ENCODE measurements at places on chromosomes 5 and 9.

DNA sequence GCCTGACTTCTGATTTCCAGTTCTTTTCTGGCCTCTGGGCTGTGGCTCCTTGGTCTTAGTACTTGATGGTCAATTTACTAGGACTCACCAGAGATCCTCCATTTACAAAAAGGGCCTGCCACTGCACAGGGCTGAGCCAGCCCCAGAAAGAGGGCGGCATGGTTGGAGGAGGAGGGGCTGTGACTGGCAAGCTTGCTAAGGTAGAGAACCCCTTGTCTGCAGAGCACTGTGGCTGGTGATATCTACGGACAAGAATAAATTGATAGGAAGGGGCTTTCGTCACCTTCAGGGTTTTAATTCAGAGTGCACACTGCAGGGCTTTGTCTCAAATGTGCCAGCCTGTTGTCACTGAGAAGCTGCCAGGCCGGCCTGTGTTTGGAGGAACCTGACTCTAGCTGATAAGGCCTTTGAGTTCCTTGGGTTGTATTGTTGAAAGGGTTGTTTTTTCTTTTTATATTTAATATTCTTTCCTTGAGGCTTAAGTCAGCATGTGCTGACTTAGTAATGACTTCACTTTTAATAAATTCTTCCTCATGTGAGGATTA, 15.1 kb downstream of the SLC22A5 start:
- no peak for DNase-seq

- no peak for DNase-seq
Observed at GRCh38 chr5:7220156-7220555, 175.8 kb upstream of the ADCY2 start.

- DNase-seq = no peak
Observed at GRCh38 chr9:38253200-38253599, 139.3 kb upstream of the ALDH1B1 start.

DNA sequence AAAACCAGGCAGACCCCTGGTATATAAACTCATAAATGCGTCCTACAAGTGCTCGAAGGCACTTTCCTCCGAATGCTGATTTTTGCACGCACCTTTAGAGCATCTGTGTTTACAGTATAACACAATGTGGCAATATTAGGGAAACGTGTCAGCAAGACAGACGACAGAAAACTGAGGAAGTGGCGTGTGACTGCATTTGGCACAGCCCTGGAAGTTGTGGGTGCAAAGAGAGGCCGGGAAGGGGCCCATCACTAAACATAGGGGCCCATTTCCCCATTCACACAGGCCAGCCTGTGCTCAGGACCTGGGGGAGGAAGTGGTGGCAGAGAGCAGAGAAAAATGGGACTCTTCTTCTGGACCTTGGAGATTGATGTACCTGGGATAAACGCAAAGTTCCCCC, 48.2 kb downstream of the RASGEF1C start:
- DNase-seq = peak; percentile 10

- no peak for DNase-seq
Observed at GRCh38 chr5:95818181-95819147, 4.1 kb downstream of the GLRX start.

- no peak for DNase-seq
Observed at GRCh38 chr5:160480652-160481051, 59.0 kb downstream of the PTTG1 start.

GRCh38 chr5:74685979-74686631, 1.1 kb downstream of the HEXB start:
- no peak for DNase-seq

- no peak for DNase-seq
Observed at GRCh38 chr5:41112486-41113455, 41.6 kb upstream of the MROH2B start.

DNA sequence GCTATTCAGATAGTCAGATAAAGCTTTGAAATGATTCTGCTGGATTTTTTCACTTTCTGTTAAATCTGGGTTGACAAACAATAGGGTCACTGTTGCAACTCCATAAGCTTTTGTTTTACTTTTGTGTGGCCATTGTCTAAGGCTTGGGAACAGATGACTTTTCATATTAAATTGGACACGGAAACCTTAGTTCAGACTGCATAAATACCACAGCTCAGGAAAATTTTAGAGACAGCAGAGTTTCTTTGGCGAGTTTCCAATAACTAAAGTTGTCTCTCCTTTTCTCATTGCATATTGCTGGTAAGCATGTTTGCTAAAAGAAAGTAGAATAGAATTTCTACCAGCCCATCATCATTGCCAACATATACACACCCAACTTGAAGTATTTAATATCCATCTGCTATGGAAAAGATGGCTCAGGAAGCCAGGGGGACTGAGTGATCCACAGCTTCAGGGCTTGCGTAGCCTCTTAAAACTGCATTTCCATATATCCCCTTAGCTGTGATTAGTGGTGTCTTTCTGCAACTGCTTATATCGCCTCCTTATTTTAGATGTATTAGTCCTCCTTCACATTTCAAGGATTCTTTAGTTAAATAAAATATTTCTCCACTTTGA, 168.2 kb downstream of the ARHGAP26 start:
- DNase-seq = no peak

- DNase-seq = no peak
Observed at GRCh38 chr5:78720997-78721396, 72.4 kb upstream of the LHFPL2 start.

GRCh38 chr9:36407122-36407723, 7.2 kb upstream of the RNF38 start:
- DNase-seq = no peak

GRCh38 chr5:164052536-164053093, 547.2 kb downstream of the MAT2B start:
- DNase-seq = no peak

DNA sequence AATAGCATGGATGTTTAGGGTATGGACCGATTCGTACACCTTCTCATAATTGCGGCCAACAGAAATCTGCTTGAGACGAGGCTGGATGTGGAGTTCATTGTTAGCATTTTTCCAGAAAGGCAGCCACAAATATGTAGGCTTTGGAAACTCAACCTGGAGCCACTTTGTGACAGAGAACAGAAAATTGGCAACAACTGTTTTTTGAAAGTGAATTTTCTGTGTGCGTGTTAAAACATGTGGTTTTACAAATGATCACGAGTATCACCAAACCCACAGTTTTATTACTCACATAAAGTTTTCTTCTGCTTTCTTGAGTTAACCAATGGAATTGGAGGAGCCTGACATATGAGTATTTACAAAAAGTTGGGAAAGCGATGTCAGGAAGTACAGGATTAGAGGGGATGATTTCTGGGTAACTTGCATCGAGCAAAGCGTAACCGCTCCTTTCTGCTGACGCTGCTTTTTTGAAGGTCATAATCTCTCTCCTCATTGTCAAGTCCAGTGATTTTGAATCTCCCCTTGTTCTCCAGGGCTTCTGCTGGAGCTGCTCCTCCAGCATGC, 138.5 kb upstream of the TAF11L2 start:
- DNase-seq = no peak

DNA sequence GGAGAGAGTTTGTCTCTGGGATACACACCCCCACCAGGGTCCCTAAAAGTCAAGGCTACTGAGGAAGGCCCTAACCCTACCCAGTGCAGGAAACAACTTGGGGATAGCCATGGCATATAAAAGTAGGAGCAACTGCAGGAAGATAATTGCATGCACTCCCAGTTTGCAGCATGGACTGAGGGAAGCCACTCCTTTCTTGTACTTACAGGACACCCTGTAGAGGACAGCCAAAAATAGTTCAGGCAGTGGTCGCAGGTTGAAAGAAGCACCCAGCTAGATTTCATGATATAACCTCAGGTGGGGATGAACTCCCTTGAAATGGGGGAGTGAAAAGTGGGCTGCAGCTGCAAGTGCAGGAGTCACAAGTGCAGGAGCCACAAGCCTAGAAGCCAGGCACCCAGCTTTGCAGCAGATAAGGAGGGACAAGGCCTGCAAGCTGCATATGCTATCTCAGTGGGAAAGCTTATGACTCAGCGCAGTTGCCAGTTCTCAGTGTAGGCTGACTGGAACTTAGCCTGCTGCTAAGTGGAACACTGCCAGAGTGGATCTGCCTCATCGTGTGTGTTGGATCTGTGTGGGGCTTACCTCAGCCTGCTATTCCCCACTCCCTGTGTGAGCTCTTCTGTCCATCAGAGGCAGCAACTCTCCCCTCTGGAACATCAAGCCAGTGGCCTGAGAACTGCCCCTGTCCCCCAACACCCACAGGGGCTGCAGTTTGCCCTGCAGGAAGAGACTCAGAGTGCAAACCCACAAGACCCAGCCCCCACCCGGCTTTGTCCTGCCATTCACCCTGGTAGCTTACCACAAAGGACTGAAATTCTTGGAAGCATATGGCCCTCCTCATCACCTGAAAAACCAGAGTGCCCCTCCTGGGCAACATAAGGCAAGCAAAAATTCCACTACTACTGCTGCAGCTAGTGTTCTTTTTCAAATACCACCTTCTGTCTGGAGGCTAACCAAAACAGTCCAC, 42.7 kb downstream of the CYLC2 start:
- no peak for DNase-seq

DNA sequence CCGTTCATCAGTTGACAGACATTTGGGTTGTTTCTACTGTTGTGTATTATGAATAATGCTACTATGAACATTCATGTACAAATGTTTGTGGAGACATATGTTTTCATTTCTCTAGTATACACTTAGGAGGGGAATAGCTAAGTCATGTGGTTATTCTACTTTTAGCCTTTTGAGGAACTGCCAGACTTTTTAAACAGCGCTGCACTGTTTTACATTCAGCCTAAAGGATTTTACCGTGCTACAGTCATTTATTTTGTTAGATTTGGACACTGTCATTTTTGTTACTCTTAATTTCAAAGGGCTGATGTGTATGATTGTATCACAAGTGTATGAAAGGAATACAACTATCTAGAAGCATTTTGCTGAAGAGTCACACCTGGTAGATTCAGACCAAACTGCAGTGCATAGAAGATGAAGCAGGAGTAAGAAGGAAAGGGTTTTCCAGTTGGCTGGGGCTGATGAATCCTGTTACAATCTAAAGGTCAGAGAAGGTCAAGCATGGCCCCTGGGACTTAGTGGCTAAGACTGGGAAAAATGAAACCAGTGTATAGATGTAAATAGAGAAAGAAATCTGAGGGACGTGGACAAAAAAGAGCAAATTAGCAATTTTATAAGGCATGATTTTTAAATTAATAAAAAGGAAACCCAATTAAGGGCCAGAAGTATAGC, 509.7 kb downstream of the PSAT1 start:
- no peak for DNase-seq

- DNase-seq = no peak
Observed at GRCh38 chr9:27665136-27665535, 91.9 kb upstream of the C9orf72 start.

DNA sequence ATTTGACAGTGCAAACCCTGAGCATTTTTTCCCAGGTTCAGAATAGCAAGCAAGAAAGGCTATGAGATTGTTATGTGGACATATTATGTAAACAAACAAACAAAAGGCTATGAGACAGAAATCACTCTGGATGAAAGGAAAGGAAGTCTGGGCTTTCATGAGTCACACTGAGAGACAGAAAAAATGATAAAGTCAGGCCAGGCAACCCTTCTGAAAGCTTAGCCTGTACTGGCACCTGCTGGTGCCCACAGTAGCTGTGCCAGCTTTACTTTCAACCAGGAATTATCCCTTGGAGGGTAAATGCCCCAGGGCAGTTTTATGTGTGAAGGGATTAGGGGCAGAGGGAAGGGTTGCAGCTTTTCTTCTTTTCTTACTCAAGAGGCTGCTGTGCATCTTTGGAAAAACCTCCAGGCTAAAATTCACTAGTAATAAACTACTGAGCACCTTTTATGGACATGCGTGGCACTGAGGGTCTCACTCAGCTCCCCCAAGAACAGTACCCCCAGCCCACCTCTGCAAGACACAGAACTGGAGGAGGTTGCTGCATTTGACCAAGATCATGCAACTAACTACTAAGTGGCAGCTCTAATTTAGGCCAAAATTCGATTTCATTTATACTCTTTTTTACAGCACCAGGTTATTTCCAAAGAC, 41.7 kb downstream of the ACTL7B start:
- no peak for DNase-seq

DNA sequence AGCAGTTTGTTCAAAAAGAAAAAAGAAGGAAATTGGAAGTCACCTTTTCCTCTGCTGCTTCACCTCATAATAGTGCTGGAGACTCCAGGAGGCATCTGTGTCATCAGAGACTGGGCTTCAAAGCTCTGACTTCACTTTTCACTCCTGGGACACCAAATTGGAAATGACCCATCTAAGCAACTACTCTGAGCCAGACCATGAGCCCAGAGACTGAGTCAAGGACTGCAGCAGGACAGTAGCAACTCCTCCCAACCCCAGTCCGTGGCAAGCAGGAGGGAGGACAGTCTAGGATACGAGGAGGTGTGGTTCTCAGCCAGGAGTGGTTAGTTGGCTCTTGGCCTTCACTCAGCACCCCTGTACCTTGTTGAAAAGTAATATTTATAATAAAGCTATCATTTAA, 131.5 kb downstream of the INSYN2B start:
- DNase-seq = no peak

- no peak for DNase-seq
Observed at GRCh38 chr5:180441564-180442051, 52.6 kb upstream of the CNOT6 start.

DNA sequence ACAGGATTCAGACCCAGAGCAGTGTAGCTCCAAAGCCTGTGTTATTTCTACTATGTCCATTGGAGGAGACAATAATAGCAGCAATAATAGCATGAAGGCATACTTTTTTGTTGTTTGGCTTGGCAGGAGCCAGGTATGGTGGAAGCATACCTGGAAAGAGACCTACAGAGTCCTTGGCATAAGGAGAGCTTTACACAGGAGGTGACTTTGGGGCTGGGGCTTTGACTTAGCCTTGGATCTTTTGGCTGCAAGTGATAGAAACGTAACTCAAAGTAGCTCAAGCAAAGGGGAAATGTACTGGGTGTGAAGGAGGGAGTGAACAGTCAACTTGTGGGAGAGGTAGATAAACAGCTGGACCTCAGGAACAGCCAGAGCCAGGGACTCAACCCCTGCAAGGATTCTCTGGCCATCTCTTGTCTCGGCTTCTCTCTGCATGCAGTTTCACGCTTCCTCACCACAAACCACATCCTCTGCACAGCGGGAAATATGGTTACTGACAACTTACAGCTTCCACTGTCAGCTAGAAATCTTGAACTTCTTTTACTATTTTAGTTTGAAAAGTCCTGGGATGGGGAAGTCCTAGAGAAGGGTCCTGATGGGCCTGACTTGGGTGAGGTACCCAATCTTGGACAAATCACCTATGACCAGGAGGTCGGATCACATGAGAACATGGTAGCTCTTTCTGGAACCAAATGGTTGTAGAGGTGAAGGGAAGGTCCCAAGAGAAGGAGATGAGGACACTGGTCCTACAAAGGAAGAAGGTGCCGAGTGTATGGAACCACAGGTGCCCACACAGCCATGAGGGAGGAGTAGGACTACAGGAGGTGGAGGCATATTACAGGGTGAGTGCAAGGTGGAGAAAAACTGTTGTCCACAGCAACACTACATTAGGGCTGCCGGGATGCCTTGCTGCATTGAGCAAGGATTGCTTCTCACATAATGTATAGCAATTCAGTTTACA, 47.0 kb upstream of the TGFBR1 start:
- DNase-seq = no peak
